ENCODE measurements at places on chromosomes 13 and 19.

DNA sequence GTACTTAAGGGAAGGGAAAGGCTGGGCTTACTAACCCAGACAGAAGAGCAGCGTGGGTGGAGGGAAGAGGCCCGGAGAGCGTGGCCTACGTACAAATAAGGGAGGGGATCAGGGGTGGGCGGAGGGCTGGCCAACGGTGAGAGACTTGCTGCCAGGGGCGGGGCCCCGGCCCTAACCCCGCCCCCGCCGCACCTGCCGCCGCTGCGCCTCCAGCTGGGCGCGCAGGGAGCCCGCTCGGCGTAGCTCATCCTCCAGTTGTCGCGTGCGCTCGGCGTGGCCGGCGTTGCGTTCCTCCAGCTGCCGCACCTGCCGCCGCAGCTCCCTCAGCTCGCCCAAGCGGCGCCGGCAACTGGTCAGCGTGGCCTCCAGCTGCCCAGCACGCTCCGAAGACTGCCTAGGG is 5.7 kb downstream of the HOOK2 start:
- no peak for DNase-seq

DNA sequence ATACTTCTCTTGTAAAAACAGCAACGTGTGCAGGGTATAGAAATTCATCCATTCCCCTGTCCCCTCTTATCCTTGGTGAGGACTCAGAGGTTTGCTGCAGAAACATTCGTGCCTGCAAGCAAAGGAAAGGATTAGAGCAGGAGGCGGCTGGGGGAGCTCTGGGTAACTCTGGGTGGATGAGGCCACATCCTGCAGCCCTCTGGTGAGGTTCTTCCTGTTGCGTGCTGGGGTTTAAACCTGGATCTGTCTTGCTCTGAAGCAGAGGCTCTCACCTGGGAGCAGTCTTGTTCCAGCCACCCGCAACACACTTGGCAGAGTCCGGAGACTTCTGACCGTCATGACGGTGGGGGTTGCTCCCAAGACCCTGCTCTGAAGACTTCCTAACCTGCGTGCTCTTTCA is 69.2 kb downstream of the ATP11A start:
- no peak for DNase-seq

GRCh38 chr13:20351281-20352022 is 119.3 kb upstream of the GJB6 start:
- no peak for DNase-seq

GRCh38 chr13:40598569-40598968 is 67.9 kb downstream of the FOXO1 start:
- no peak for DNase-seq

DNA sequence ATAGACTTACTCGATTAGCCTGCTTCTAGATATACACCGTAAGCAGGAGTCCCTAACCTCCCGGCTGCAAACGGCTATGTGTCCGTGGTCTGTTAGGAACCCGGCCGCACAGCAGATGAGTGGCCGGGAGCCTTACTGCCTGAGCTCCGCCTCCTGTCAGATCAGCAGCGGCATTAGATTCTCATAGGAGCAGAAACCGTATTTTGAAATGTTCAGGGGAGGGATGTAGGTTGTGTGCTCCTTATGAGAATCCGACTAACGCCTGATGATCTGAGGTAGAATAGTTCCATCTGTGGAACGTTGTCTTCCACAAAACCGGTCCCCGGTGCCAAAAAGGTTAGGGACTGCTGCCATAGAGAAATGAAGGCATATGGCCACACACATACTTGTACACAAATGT is 1491.9 kb downstream of the SLITRK5 start:
- DNase-seq = peak; percentile 89

DNA sequence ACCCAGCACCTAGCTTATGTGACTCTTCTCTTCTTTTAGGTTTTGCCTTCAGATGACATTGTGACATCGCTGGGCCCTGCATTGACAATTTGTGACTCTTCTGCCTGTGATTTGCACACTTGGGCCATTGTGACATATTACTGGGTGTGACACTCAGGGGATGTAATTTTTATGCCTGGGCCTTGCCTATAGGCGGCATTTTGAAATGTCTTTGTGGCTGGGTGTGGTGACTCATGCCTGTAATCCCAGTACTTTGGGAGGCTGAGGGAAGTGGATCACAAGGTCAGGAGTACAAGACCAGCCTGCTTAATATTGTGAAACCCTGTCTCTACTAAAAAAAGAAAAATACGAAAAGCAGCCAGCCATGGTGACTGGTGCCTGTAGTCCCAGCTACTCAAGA is 28.4 kb upstream of the ZNF681 start:
- no peak for DNase-seq

- DNase-seq = no peak
Observed at GRCh38 chr19:13135068-13136062, 14.8 kb downstream of the STX10 start.
